ENCODE measurements at places on chromosomes 1 and 21.

DNA sequence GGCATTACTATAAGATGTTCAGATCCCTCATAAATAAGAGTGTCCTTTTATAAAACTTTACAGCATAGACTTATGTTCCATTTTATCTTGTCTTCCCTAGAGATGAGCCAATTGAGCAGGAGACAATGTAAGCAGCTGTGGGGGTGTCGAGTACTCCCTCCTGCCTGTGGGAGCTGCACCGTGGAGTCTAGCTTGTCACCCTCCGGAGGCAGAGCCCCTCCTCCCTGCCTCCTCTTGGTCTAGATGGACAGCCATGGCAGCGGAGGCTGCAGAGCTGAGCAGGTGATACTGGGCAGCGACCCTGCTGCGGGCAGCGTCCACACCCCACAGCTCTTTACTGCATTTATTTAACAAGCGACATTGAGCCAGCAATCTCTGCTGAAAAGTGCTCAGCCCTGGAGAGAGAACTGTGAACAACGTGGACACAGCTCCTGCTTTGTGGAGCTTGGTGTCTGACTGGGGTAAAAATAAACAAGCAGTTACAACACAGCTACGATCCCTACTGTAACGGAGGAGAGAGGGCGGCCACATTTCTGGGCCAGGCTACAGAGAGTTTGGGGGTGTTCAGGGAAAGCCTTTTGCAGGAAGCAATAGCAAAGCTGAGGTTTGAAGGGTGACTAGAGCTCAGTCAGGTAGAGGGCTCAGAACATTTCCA lies 12.8 kb upstream of the KIF21B start:
- no peak for DNase-seq

- DNase-seq, result no peak
Observed at GRCh38 chr1:167993720-167994119, 56.8 kb upstream of the MPC2 start.

GRCh38 chr1:32719681-32720275 lies 17.2 kb upstream of the SYNC start:
- DNase-seq, result no peak

GRCh38 chr1:52834798-52835197 lies 7.8 kb upstream of the ZYG11A start:
- DNase-seq, result no peak

DNA sequence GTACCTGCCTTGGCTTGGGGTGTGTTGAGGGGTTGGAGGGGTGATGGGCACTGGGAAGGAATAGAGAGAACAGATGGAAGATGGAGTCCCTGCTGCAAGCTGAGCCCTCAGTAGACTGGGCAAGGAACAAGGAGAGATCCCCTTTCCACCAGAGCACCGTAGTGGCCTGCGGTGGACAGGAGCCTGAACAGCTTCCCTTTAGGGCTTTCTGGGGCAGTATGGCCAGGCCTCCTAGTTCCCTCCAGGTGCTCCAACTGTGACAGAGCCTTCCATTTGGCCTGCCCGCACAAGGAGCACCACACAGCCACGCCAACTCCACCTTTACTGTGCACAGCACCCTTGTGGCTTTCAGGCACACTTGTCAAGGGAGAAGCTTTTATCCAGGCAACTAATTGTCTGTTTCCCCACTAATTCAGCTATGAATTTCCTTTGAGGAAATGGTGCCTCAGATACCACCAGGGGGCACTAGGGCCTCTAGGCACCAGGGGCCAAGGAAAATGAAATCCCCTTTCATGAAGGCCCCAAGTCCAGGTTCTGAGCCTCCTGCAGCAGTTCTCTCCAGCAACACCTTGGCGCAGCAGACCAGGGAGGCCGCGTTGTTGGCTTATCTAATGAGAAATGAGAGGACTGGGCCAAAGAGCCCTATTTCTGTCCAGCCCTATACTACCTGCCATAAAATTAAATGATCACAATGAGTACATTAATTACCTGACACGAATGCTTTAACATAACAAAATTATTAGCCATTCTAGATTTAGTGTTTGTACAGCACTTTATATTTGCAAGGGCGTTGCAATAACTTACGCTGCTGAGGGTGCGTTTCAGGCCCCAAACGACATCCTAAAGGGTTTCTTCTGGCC lies 23.1 kb upstream of the ERI3 start:
- peak; percentile 4 for DNase-seq

- no peak for DNase-seq
Observed at GRCh38 chr1:244662599-244662998, 9.7 kb downstream of the DESI2 start.

GRCh38 chr1:173601588-173601987 lies 1.3 kb downstream of the SLC9C2 start:
- DNase-seq, result no peak

DNA sequence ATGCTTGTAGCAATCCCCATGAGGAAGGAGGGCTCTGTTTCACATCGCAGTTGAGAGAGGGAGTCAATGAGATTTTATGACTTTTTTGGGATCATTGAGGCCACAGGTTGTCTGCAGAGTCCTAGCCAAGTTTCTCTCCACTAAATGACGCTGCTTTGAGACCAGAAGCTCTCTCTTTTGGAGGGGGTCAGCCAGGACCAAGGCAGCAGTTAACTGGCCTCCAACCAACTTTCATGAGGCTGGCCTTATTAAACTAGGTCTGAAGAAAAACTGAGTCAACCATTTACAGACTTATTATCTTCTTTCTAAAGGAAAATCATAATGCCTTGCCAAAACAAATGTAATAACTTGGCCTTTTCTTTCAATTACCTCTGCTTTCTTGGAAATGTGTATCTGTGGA lies 8.6 kb downstream of the WLS start:
- DNase-seq, result no peak

- no peak for DNase-seq
Observed at GRCh38 chr21:40200946-40201345, 333.7 kb downstream of the PCP4 start.

DNA sequence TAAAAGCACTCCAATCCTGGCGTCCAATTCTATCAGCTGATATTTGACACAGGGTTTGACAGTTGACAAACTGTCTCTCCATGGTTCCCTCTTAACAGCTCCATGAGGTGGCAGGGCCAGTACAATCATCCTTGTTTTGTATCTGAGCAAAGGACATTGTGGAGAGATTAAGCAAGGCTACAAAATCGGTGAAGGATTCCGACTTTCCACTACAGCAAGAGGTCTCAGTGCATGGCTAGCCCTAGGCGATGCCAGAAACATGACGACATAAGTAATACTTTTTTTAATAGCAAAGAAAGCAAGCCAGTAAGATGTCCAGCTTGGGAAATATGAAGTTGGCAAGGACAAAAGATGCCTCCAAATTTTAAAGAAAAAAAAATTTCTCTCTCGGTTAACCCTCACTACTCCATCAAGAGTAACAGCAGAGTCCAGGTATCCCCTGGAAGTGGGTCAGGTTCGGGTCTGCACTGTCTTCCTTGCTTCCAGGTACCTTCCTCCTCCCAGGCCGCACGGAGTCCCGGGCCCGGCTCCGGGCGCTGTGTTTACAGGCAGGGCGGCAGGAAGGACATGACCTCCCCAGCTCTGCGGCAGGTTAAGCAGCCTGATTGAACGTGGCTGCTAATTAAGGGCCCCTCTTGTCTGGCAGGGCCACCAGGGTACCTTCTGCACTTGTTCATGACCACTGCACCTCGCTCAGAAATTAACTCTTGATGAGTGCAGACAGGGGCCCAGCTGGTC lies 106.1 kb downstream of the SIM2 start:
- DNase-seq, result no peak

DNA sequence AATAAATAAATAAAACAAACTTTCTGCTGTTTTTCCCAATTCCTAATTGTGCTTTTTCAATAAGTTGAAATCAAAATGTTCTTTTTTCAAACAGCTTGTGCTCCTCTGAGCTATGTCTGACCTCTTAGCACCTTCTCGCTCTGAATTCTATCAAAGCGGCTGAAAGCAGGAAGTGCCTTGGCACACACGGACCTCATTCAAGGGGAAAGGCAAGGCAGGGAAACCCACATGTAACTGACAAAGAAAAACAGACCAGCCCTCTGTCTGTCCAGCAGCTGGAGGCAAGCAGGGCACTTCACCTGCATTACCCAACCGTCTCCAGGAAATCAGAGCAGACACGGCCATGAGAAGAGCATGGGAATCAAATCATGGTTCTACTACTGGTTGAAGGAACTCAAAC lies 56.7 kb downstream of the PLPP3 start:
- no peak for DNase-seq

- DNase-seq, result no peak
Observed at GRCh38 chr1:44318097-44319088, 36.7 kb downstream of the ERI3 start.

GRCh38 chr1:43271186-43272118 lies 1.7 kb downstream of the TMEM125 start:
- DNase-seq, result no peak

DNA sequence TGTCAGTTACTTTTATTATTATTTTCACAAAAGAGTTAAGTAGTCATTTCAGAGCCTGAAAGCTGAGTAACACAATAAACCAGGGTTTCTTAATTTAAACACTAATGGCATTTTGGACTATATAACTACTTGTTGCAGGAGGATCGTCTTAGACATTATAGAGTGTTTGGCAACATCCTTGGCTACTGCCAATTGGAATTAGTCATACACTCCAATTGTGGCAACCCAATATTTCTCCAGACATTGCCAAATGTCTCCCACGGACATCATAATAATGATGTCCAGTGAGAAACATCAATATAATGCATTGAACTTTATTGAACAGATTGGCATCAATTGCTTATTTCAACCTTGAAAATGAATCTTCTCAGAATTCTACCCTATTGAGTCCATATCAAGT lies 441.9 kb upstream of the ADGRL4 start:
- no peak for DNase-seq
